T-helper 1 cell (primary cell): ENCODE measurements at places on chromosomes 12 and 14.
A peak's percentile ranks its signal among the peaks of the same experiment; 100 is the strongest.

- peak; percentile 74 for DNase-seq
Measured at GRCh38 chr14:50003213-50004021, 110.5 kb downstream of the ARF6 start.

DNA sequence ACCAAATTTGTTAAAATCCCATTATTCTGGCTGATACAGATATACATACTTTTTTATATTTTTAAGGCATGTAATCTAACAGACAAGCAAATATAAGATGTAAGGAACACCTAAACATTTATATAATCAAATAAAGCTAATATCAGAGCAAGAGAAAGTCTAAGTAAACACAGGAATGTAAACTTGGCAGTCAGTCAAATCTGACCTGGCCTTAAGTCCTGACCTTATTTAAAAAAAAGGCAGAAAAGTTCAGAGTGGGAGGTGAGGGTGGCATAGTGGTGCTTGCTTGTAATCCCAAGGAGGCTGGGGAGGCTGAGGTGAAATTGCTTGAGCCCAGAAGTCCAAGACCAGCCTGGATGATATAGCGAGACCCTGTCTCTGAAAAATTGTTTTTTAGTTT is 152.6 kb downstream of the DERA start:
- no peak for DNase-seq

DNA sequence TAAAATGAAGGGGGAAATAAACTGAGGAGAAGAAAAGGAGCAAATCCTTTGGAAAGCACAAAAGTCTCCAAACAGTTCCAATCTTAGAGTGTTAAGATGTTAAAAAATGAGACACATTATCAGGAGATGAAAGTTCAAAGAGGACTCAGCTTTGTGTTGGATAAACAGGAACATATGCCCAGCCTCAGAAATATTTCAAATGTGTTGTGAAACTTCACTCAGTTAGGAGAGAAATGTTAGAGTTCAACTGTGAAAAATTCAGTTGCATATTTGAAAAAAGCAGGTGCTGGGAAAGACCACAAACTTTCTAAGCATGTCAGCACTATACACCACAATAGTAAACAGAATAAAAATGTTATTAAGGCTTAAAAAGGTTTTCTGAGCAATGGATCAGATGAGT is 136.8 kb upstream of the PRKD1 start:
- DNase-seq, result no peak

DNA sequence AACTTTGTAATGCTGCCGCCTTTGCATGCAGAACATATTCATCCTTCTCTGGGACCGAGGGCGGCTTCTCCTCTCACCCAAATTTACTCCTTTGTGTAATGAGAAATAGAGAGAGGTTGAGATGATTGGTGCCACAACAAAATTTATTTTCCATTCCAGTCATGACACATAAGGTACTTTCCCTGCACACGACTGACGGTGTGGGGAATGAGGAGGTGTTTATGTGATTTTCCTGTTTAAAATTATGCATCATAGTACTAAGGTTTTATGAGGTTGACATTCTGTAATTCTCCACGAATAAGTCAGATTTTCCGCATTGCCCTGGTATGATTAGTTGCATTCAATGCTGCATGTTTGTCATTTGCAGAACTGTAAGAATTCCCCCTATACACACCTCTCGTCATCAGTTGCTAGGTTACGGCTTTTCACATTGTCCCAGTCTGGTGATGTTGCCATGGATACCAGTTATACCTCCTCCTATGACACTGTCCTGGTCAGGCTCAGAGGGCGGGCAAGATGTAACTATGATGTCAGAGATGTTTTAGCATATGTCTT is 23.1 kb downstream of the BICDL1 start:
- peak; percentile 80 for DNase-seq

GRCh38 chr14:64225151-64225757 is 68.9 kb downstream of the ESR2 start:
- no peak for DNase-seq

- no peak for DNase-seq
Measured at GRCh38 chr14:70803321-70804310, 5.7 kb downstream of the MAP3K9 start.

GRCh38 chr14:69096781-69097475 is 56.0 kb downstream of the DCAF5 start:
- no peak for DNase-seq

- DNase-seq, result no peak
Measured at GRCh38 chr12:58249610-58250009, 308.2 kb downstream of the ATP23 start.

GRCh38 chr14:49594347-49595091 is 4.2 kb upstream of the LRR1 start:
- DNase-seq, result no peak
